C1 segment of cervical spinal cord (tissue), 14 donors: ENCODE measurements at places on chromosomes 6 and 20.
A peak's percentile ranks its signal among the peaks of the same experiment; 100 is the strongest.

- DNase-seq = no peak
These were observed 19.3 kb upstream of the APMAP start for GRCh38 chr20:25011831-25012241.

DNA sequence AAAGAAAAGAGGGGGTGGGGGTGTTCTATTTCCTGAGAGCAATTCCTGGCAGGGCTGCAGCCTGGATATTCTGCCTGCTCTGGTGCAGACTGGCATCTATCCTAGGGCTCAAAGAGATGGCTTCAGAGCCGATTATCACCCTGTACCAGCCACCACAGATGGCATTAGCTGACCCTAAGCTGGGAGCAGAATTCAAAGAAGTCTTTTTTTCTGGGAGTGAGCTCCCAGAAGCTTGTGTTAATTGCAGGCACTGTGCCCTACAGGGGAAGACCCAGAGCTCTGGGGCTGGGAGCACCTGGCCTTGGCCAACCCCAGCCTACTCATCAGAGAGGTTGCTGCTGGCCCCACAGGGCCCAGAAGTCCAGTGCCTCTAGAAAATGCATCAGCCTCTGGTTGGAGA is 85.9 kb downstream of the PXDC1 start:
- peak; percentile 37 for DNase-seq

DNA sequence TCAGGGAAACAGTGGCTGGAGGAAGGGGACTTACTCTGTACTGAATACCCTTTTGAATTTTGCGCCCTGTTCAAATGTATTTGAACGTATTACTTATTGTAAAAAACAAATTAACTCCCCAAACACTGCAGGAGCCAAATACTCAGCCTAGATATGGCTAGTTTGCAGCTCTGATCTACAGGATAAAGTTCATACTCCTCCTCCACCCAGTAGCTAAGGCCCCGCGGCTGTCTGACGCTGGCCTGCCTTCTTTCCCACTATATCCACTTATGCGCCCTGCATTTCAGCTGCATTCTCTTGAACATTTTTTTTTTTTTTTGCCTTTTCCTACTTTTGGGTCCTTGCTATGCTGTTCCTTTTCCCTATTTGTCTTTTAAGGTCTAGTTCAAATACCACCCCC is 6.5 kb downstream of the GSS start:
- DNase-seq = no peak

DNA sequence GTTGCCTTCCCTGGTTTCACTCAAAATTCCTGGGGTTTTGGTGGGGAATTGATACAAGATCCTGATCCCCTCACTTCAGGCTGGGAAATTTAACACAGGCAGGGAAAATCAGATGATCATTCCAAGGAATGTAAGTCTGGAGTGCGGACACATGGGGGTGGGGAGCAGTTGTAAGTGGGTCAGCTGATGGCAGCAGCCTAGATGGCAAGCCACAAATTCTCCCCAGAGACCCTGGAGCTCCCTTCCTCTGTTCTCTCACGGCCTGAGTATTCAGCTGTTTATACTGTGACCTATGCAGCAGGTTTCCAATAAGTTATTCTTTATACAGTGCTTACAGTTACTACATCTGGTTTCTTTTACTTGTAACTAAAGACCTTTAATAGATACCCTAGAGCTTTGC is 144.9 kb downstream of the SH3BGRL2 start:
- DNase-seq = no peak

DNA sequence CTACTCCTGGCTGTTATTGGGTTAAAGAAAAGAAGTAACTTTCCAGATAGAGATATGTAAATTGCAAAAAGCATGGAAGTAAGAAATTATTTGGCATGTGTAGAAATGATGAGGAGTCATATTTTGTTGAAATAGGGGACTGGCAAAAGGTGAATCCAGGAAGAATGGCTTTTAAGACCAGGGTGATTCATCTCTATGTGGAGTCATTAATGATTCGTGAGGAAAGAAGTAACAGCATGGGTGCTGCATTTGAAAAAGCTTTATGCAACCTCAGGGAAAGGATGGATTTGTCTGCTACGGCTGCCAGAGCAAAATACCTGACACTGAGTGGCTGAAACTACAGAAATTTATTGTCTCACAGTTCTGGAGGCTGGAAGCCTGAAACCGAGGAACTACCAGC is 14.8 kb upstream of the SYNE1 start:
- no peak for DNase-seq

DNA sequence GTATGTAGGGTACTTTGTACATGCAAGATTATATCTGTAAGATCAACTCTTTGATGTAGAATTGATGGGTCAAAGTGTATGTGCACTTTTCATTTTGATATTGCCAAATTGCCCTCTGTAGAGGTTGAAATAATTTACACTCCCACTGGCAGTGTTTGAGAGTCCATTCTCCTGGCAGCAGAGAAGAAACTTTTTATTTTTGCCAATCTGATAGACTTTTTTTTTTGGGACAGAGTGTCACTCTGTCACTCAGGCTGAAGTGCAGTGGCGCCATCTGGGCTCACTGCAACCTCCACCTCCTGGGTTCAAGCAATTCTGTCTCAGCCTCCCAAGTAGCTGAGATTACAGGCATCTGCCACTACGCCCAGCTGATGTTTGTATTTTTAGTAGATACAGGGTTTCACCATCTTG is 199.2 kb downstream of the ZFAND3 start:
- no peak for DNase-seq

GRCh38 chr20:13295637-13296036 is 74.6 kb downstream of the ISM1 start:
- DNase-seq = no peak

DNA sequence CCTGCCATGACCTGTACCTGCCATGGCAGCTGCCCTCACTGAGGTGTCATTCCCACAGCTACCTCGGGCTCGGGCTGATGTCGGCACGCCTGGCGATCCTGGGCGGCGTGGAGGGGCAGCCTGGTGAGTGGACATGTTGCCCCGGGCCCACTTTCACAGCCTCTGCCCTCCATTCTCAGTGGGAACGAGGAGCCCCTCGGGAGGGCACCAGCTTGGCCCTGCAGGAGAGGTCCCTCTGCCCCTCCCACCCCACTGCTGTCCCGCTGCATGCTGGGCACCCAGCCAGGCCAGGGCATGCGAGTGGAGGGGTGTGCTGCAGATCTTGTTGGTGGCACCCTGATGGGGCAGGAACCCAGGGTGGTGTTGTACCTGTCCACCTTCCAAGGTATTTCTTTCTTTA is 23.0 kb downstream of the ENTPD6 start:
- no peak for DNase-seq

GRCh38 chr6:150408842-150409241 is 40.0 kb downstream of the IYD start:
- DNase-seq = no peak

DNA sequence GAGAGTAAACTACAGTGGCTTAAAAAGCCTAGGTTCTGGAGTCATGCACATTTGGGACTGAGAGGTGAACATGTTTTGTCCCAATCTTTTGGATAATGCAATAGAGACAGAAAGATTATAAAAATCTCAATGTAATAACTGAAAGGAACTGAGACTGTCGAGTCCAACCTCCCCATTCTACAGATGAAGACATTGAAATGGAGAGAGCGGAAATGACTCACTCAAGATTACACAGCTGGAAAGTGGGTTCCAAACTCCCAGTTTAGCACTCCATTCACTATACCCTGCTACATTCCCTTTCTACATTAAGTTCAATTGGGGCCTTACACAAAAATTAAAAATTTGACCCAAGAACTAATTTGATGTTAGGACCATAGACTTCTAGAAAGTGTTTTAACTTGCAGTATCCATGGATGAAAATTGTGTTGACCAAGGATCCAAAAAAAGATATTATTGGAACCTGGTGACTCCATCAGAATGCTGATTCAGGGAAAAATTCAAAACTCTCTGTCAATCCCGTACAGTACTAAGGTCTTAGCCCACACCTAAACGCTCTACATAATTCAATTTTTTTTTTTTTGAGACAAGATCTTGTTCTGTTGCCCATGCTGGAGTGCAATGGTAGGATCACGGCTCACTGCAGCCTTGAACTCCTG is 1.5 kb upstream of the ILRUN start:
- no peak for DNase-seq

GRCh38 chr20:32522776-32523612 is 62.1 kb downstream of the NOL4L start:
- DNase-seq = no peak

DNA sequence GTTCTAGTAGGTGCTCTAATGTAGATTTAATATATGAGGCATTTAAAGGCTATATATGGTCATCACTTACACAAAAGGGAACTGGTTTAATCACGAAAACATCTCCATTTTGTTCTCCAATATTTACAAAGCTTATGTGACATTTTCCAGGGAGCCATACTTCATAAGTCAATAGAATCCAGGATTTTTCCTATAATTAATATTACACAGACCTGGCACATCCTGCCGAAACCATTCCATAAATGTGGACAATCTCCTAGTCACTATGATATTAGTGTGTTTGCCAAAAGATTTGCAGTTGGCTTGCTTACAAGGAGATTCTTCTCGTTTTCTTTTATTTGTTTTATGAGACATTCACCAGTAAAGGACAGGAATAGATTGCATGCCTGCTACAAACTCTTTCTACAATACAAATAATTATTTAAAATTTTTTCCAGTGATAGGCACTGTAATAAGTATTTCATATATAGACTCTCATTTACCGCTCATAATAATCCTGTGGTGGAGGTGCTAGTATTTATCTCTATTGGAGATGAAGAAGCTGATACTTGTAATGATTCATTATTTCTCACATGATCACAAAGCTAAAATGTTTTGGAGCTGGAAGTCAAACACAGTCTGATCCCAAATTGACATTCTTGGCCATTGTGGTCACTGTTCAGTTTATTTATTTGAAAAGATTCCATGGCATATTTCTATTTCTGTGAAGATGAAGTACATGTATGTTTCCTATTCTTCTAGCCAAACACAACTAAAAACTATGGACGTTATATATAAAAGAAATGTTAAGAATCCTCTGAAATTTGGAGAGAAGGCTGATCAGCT is 597.0 kb downstream of the HTR1B start:
- no peak for DNase-seq

- peak; percentile 35 for DNase-seq
These were observed 11.4 kb downstream of the DDX27 start for GRCh38 chr20:49230561-49231133.
